ENCODE measurements at places on chromosomes 4 and X.

DNA sequence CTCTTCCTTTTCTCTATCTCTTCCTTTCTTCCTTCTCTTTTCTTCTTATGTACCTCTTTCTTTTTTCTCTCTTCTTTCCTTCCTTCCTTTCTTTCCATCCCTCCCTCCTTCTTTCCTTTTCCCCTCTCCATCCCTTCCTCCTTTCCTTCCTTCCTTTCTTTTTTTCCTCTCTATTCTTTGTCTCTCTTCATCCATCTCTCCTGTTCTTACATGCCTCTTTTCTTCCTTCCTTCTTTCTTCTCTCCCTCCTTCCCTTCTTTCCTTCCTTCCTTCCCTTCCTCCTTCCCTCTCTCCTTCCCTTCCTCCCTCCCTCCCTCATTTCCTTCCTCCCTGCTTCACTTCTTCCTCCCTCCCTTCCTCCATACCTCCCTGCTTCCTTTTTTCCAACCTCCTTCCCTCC lies 19.2 kb upstream of the XG start:
- DNase-seq, result no peak

GRCh38 chrX:9878146-9878820 lies 88.9 kb upstream of the CLDN34 start:
- DNase-seq, result peak; percentile 13

- no peak for DNase-seq
These were observed 357.1 kb upstream of the NOCT start for GRCh38 chr4:138658518-138658917.

GRCh38 chrX:109890910-109891502 lies 111.9 kb upstream of the TMEM164 start:
- peak; percentile 56 for DNase-seq

DNA sequence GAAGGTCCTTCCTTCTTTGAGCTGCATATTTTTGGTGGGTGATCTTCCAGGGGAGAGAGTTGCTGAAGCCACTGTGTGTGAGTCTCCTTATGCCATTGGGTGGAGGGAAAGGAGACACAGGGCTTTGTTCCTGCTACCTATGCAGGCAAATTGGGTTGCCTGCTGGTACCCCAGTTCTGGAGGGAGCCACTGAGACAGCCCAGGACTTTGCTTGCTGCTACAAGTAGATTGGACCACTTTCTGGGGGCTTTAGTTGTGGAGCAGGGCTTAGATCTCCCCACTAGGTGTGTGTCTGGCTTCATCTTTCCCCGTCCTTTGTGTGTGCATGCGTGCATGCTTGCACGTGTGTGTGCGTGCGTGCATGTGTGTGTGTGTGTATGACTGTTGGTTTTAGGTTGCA lies 10.0 kb downstream of the CITED1 start:
- no peak for DNase-seq
